ENCODE measurements at places on chromosomes 2 and 18. TPM values are rescaled to one million over a fixed set of nuclear protein-coding genes. Genes with fewer than 3 reads are reported as not detected.

HOXD1 gene
- total RNA-seq: not detected

ZNF532 gene
- 70.7 TPM for total RNA-seq

LRP1B gene
- total RNA-seq: 0.12 TPM

PROKR1 gene
- total RNA-seq: not detected

CCL20 gene
- total RNA-seq: 0.47 TPM

PRSS56 gene
- not detected for total RNA-seq

ERLEC1 gene
- 122 TPM for total RNA-seq

SLC38A11 gene
- total RNA-seq: not detected

ARHGAP28 gene
- total RNA-seq: 24.1 TPM

RBM43 gene
- total RNA-seq: 8.3 TPM

PEX13 gene
- total RNA-seq: 11.7 TPM

CAPN14 gene
- not detected for total RNA-seq

ALKAL2 gene
- 0.09 TPM for total RNA-seq

MAL gene
- not detected for total RNA-seq

CD8B gene
- not detected for total RNA-seq

HSPE1 gene
- total RNA-seq: 90.8 TPM

SLC16A14 gene
- 0.23 TPM for total RNA-seq

SPC25 gene
- 0.35 TPM for total RNA-seq

TMEM182 gene
- total RNA-seq: 0.82 TPM

ICOS gene
- total RNA-seq: not detected

TMEFF2 gene
- total RNA-seq: 5.4 TPM

SPDYA gene
- not detected for total RNA-seq

SNORC gene
- 0.12 TPM for total RNA-seq

STARD7 gene
- total RNA-seq: 63.6 TPM

SERPINB4 gene
- total RNA-seq: not detected

NYAP2 gene
- not detected for total RNA-seq

DNAH6 gene
- total RNA-seq: not detected

TMEM247 gene
- total RNA-seq: not detected

DES gene
- 165 TPM for total RNA-seq

All from pericardium fibroblast (primary cell).